ENCODE measurements at places on chromosomes 3 and 15. TPM values are rescaled to one million over a fixed set of nuclear protein-coding genes. Genes with fewer than 3 reads are reported as not detected.

The C2CD4A gene
- 0.29 TPM for total RNA-seq

The PDZRN3 gene
- 57.1 TPM for total RNA-seq

The POPDC2 gene
- total RNA-seq = 9.6 TPM

DNA sequence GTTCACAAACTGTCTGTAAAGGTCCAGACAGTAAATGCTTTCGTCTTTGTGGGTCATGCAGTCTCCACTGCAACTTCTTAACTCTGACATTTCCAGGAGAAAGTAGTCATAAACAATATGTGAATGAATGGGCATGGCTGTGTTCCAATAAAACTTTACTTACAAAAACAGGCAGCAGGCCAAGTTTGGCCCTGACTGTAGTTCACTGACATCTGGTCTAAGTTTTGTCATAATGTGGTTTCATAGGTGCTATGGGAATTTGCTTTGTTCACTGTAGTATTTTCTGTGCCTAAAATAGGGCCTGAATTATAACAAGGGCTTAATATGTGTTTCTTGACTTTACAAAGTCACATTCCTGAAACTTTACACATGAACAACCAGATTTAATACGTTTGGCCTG lies 186.0 kb upstream of the KBTBD8 start:
- no peak for DNase-seq

GRCh38 chr3:38477839-38478450 lies 18.2 kb upstream of the EXOG start:
- no peak for DNase-seq

DNA sequence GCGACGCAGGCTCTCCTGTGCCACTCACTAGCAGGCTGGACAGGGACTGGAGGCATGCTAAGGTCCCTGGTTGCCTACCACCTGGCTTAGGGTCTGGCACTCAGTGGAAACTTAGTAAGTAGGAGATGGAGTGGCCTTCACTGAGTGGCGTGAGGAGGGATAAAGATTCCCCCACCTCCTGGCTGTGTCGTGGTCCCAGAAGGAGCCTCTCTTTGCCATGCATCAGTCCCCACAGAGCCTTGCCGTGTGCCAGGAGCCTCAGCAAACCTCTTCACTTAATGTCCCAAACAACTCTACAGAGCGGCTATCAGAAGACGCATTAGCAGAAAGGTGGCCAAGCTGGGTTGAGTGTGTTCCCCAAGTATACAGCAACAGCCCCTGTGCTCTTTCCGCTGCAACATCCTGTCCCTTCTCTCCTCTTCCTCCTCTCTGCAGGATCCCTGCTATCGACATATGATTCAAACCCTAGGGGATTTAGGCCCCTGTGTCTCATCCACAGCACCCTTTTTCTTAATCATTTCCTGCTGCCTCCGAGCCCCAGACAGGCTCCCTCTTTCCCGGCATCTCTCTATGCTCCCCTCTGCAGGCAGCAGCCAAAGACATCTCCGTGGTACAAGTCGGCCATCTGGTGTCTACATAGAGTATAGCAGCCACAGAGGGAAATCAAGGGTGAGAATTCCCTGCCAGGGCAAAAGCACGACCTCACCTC lies 66.7 kb downstream of the SLC6A1 start:
- DNase-seq = peak; percentile 79

GRCh38 chr3:99332718-99333117 lies 305.7 kb upstream of the COL8A1 start:
- DNase-seq = no peak

- no peak for DNase-seq
These were observed 523.9 kb downstream of the SHQ1 start for GRCh38 chr3:72324253-72324811.

GRCh38 chr3:189331002-189331418 lies 159.2 kb downstream of the TPRG1 start:
- DNase-seq = no peak

GRCh38 chr15:56492791-56493555 lies 28.0 kb upstream of the MNS1 start:
- DNase-seq = no peak

- no peak for DNase-seq
These were observed 66.0 kb downstream of the DNAJB8 start for GRCh38 chr3:128400671-128401070.

DNA sequence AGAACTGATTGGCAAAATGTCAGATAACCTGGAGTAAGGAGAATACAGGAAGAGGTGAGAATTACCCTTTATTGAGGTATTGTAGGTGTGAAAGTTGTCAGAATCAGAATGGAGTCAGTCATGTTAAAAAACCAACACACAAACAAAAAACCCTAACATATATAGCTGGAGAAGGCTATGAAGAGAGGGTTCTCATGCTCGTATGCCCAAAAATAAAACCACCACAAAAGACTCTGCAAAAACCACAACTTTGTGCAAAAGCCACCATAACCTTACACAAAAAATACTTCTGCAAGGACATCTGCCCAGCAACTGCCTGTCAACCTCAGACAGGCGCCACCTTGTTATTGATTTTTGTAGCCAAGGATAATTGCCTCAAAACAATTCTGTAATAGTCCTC lies 136.0 kb downstream of the CD47 start:
- DNase-seq = no peak

DNA sequence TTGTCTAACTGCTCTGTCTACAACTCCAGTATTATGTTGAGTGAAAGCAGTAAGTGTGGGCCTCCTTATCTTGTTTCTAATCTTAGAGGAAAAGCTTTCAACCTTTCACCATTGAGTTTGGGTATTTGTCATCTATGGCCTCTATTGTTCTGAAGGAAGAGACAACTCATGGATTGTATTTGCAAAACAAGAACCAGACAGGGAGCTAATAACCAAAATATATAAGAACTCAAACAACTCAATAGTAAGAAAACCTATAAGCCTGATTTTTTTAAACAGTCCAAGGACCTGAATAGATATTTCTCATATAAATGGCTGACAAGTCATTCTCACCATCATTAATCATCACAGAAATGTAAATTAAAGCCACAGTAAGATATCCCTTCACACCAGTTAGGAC lies 113.0 kb downstream of the TAFA4 start:
- no peak for DNase-seq

- peak; percentile 81 for DNase-seq
These were observed at the start of gene ALDH1L1 for GRCh38 chr3:126180477-126181397. Gene ALDH1L1, minus strand, starts transcription at chr3:126180586. Its CDS starts 19,607 bp downstream, at chr3:126160979.

Measured in stomach (tissue), 19 donors.